Right forelimb (tissue), 1 donor: ENCODE measurements at places on chromosomes 4 and X.

GRCh38 chrX:71098302-71098701, 2.7 kb downstream of the FOXO4 start:
- no peak for DNase-seq

DNA sequence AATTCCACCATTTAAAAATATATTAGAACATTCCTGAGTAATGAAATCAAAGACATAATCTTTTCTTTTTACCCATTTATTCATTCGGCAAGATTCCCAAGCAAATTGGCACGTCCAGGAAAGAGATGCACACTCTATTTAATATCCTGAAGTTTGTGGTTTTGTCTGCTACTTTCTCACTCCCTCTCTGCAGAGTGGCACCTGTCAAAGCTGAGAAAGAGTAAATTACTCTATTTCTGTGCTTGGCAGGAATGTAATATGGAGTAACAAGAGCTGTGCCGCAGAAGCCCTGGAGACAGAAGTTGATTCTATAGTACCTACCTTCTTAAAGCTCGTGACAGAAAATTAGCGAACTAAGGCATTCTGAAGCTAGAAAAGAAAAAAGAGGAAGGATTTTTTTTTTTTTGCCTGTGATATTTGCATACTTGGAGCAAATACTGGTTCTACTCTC, 5.5 kb downstream of the GSTCD start:
- no peak for DNase-seq

- DNase-seq: no peak
Measured at GRCh38 chr4:11338956-11339782, 89.5 kb downstream of the HS3ST1 start.

- peak; percentile 75 for DNase-seq
Measured at GRCh38 chr4:140861359-140862176, 105.4 kb upstream of the TBC1D9 start.

DNA sequence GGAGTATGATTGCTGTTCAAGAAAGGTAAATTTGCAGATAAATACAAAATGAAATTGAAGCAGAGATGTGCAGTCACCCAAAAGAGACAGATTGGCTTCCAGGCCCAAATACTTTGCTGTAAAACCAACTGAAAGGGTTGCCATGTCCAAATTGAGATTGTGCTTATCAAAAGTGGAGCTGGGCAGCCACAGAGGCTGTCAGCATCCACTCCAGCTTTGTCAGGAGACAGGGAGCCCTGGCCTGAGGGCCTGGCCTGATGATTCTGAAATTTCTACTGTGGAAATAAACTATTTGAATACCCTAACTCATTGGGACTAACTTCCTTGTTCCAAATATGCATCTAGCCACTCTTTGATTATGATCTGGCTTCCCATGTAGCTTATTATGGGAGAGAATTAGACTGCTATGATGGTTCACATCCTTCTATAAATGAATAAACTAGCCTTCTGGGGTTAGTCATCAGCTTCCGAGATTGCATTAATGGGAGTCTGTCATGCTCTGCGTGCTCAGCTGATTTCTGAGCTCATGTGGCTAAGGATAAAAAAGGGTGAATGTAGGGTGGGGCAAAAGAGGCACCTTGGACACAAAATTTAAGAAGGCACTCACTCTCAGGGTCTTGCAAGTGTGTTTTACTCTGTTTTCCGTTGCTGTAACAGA, 48.2 kb downstream of the SLC34A2 start:
- no peak for DNase-seq

DNA sequence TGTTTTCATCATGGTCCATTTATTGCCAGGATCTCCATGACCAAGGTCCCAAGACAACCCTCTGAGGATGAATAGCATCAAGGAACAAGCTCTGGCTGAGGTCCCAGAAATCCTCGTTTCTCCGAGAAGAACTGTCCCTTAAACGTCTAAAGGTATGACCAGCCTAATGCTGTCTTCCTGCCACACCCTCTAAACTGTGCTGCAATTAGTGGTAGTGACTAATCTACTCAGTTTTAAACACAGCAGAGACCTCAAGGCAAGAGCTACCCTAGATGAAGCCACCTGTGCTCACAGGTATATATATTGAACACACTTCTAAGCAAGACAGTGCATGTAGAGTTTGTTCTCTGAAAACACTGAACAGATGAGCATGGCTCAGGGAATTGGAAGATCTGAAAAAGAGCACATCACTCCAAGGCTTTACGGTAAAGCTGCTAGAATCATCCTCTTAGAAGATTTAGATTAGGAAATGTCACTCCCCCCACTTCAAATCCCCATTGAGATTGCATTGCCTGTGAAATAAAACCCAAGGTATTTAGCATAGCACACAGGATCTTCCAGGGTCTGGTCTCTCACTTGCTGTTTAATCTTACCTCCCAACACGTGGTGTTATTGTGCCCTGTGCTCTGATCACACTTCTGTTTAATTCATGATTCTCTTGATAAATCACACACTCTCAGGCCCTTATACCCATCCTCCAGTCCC, 173.9 kb upstream of the VCX3A start:
- no peak for DNase-seq

- DNase-seq: no peak
Measured at GRCh38 chr4:134533068-134533467, 331.5 kb upstream of the PABPC4L start.

DNA sequence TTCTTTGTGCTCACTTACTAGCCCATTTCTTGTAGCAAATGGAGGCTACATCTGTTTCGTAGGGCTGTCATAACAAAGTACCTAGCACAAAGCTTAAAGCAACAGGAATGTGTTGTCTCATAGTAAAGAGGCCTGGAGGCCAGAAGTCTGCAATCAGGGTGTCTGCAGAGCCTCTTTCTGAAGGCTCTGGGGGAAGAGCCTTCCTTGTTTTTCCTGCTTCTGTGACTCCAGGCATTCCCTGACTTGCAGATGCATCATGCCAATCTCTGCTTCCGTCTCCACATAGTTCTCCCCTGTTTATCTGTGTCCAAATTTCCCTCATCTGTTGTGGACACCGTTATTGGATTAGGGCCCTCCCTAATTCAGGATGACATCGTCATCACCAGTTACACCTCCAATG, 67.1 kb downstream of the SHROOM2 start:
- no peak for DNase-seq

- no peak for DNase-seq
Measured at GRCh38 chrX:132271311-132271778, 52.1 kb upstream of the RAP2C start.

DNA sequence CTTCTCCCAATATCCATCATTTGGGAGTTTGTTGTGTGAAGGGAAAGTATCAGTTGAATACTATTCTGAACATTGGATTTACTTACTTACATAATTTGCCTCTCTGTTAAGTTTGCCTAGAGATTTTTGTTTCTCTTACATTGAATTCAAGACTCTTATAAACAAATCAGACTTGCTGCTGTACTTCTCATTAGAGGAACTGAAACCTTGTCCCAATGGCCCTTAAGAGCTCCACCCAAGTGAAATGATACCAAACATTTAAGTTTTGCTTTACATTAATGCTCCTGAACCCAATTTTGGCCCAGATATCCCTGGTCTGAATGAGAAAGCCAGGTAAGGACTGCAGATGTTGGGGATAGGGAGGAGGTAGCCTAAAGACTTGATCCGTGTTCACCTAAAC, 32.0 kb downstream of the HAND2 start:
- DNase-seq: no peak
